ENCODE measurements at places on chromosomes 7 and 10.
A peak's percentile ranks its signal among the peaks of the same experiment; 100 is the strongest.

- no peak for DNase-seq
Observed at GRCh38 chr7:112398534-112398933, 51.7 kb upstream of the IFRD1 start.

- DNase-seq = no peak
Observed at GRCh38 chr7:149854611-149855360, 16.6 kb downstream of the ZNF862 start.

DNA sequence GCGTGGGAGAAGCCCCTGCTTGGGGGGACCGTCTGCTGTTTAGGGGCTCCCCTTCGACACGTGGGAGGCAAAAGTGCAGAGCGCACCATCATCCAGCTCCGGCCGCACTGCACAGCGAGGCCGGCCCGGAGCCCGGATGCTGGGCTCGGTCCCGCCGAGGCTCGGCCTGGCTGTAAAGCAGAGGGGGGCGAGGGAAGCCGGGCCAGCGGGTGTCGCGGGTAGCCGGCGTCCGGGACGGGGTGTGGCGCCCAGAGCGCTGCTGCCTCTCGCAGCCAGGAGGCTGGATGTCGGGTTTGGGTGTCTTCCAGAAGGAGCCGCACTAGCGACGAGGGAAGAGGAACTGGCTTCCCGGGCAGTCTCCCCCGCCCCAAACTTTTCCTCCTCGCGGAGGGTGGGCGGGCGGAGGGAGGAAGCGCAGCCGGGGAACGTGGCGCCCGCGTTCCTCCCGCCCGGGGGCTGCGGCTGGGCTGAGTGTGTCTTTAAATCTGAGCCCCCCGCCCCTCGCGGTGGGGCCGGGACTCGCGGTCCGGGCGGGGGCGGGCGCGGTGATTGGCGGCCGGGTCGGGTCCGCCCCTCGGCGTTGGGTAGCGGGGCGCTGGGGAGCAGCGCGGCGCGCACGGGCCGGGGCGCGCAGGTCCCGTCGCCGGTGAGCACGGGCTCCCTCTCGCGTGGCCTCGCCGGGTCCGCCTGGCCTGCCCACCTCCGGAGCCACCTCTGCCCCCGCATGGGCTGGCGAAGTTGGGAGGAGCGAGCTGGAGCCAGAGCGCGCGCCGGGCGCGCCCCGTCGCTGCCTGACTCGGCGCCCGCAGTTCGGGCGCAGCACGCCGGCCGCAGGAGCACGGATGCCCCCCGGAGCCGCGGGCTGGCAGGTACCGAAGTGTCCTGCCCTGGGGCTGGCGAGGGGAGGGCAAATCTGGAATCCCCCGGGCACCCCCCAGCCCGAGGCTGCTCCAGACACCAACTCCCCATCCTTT lies at the start of gene PALD1:
Gene PALD1, plus strand, starts transcription at position 577 of the 974 bp plus-strand sequence. CDS start 47,185 bp downstream, outside the sequence.
- peak; percentile 92 for DNase-seq

DNA sequence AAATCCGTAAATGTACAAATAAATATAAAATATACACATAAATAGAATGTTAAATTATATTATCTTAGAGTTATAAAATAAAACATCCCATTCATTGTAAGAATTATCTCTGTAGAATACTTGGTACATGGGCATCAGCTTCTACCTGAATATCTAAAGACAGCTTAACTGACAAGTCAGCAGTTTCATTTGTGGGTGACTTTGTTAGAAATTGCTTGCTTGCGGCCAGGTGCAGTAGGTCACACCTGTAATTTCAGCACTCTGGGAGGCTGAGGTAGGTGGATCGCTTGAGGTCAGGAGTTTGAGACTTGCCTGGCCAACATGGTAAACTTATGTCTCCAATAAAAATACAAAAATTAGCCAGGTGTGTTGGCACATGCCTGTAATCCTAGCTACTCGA lies 14.6 kb downstream of the PCGF6 start:
- DNase-seq = no peak

GRCh38 chr10:16809074-16809718 lies 8.0 kb downstream of the RSU1 start:
- peak; percentile 53 for DNase-seq

GRCh38 chr7:45610019-45610418 lies 35.9 kb downstream of the ADCY1 start:
- DNase-seq = no peak

- DNase-seq = no peak
Observed at GRCh38 chr7:17985473-17986239, 42.0 kb downstream of the PRPS1L1 start.

GRCh38 chr10:6979371-6979770 lies 399.3 kb upstream of the PRKCQ start:
- no peak for DNase-seq

- DNase-seq = no peak
Observed at GRCh38 chr10:132879408-132880127, 62.8 kb downstream of the CFAP46 start.

DNA sequence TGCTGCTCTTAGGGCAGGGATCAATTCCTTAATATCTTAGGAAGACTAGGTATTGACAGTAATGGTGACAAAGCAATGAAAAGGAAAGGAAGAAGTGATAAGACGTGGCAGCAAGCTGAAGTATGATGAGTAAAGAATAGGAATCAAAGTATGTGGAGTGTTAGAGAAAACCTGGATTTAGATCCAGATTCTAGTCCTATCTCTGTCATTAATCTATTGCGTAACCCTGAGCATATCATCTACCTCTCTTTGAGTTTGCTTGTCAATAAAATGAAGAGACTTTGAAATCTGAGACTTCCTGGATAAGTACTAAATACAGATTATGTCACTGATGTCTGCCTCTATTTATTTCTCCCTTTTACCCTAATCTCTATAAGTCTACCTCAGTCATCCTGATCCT lies 89.2 kb downstream of the PTEN start:
- DNase-seq = no peak

GRCh38 chr10:123392182-123392963 lies 238.2 kb downstream of the BUB3 start:
- peak; percentile 17 for DNase-seq

DNA sequence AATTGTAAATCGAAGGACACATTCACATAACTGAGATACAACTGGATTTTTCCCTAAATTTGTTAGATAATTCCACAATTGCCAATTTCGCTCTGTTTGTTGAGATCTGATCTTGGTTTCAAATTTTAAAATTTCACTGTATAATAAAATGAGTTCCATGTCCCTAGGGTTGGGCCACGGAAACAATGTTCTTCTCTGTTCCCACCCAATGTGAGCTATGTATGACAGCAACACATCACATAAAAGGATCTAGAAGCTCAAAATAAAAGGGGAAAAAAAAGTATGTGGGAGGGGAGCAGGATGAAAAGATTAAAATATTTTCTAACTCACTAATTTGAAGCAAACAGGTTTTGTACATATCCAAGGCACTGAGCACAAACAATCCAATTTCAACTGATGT lies 287.8 kb upstream of the MKLN1 start:
- no peak for DNase-seq

GRCh38 chr10:90443342-90443741 lies 414.5 kb downstream of the HTR7 start:
- DNase-seq = no peak

DNA sequence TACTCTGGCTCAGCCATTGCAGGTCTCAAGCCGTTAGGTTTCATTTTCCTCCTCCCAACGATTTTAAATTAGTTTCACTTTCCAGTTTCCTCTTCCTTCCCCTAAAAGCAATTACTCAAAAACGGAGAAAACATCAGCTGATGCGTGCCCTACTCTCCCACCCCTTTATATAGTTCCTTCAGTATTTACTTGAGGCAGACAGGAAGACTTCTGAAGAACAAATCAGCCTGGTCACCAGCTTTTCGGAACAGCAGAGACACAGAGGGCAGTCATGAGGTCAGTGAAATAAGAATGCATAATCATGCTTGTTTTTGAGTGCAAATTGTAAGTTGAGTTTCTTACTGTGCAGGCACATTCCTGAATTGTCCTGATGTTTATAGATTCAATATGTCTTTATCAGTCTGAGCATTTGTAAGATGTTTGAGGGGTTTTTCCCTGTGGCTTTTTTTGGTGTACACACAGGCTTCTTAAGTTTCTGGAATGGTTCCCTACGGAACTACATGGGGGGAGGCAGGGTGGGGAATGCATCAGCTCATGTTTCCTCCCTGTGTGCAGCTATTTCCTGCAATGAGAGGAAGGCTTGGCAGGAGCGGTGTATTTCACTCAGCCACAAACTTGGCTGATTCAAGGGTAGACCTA lies at the start of gene IFIT3:
Gene IFIT3, plus strand, starts transcription at position 195 of the 639 bp plus-strand sequence. Its CDS starts 77 bp downstream, at position 272.
- peak; percentile 80 for DNase-seq

DNA sequence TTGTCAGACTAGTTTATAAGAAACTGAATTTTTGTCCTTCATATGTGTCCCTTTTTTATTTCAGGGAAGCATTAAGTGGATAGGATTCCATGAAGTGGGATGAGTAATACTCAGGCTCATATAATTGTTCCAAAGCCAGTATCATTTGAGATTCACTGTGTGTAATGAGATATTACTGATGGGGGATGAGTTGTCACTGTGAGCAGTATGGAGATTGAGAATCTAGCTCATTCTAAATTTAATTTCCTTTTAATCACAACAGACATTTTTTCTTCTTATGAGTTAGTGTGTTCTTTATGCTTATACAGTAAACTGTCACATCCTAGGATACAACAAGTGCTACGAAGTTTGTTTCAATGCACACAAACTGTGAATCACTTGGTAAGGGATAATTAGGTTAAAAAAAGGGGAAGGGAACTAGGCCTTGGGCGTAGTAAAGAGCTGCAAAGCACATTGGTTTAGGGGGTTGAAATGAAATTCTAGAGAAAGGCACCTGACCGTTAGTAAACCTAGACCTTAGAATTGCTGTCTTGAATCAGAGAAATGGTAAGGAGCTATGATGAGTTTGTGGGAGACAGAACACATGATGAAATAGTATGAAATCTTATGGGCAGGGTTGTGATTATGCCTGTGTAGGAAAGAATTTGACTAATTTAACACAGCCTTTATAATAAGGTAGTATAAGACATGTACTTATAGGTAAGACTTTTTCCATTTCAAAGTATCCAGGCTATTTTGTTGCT lies 153.4 kb downstream of the MLLT10 start:
- no peak for DNase-seq

GRCh38 chr10:13340068-13340467 lies 8.0 kb downstream of the SEPHS1 start:
- DNase-seq = no peak

- DNase-seq = no peak
Observed at GRCh38 chr7:103937680-103938079, 51.8 kb downstream of the RELN start.

- no peak for DNase-seq
Observed at GRCh38 chr10:23543691-23544380, 105.0 kb downstream of the OTUD1 start.

DNA sequence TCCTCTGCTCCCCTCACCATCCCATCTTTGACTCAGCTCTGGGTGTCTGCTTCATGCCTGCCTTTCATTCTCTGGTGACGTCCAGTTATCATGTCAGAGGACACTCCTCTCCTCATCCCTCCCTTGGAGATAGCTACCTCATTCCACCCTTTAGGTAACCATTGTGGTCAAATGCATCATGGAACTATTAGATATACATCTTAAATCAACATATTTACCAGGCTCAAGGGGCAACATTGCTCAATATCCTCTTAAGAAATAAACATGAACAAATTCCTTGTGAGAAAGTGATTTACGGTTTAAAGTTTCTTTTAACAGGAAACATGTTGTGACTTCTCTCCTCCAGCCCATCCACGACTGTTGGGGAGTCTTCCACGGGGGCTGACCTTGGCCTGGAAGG lies 511.6 kb upstream of the IGFBP3 start:
- no peak for DNase-seq

DNA sequence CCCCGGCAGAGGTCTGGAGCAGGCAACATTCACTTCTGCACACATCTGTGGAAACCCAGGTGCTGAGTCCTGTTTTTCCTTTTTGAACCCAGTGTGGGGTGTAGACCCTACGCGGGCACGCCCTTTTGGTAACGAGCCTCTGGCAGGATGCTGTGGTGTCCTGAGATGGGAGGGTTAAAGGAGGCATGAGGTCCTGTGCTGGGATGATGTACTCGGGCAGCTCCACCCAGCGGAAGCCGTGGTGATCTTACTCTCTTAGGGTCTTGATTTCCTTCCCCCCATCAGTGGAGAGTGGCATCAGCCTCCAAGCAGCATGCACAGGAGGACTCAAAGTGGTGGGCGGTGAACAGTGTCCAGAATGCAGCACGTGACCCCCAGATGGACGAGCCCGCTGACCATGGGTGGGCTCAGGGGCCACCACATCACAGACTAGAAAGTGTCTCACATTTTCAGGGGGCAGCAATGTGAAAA lies 148.6 kb downstream of the DNAJB6 start:
- DNase-seq = no peak

DNA sequence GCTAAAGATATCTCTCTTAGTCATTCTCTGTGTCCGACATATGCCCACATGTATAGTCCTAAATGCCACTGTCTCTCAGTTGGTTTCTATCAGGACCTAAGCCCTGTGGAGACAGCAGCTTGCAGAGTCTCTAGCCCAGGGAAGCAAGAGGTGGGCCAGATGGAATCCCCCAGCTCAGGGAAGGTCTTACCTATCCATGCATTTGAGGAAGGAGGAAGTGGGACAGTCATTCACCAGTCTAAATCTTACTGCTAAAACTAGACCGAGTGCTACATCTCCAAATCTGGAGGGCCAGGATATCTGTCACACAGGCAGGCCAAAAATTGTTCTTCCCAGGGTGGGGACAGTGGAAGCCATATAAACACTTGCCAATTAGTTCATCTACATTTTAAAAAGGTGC lies 26.4 kb upstream of the HERPUD2 start:
- DNase-seq = peak; percentile 42

DNA sequence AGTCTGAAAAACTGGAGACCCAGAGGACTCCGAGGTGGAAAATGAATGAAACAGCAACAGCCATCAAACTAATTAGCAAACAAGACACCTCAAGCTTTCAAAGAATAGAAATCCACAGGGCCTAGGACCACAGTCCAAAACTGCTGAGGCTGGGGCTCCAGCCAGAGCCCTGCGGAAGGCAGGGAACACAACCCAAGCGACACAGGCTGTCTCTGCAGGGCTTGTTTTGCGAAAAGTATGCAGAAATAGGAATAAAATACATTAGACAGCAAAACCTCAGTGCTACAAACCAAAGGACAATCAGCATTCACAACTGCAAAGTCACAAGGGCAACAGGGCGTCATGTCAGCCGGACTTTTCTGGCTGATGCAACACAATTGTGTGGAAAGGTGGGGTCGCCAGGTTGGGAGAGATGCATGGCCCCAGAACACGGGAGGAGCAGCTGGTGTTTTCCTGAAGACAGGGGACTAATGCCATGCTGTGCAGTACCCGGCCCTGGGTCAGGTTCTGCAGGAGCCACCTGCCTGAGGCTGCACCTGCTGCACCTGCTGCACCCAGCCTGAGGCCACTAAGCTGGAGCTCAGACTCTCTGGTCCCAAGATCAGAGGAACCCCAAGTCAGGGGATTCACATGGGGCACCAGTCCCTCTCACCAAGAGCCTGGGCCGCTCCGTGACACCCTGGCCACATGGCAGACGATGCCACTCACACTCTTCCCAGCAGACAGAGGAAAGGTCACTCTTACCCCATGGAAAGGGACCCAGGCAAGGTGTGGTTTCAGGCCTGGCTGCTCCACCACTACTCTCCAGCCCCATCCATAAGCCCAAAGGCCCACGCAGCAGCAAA lies 74.2 kb downstream of the MAD1L1 start:
- DNase-seq = no peak

- no peak for DNase-seq
Observed at GRCh38 chr7:44391746-44392617, 66.6 kb upstream of the CAMK2B start.
